ENCODE measurements at places on chromosomes 4 and X.

- no peak for DNase-seq
Observed at GRCh38 chrX:66015152-66015831, 24.6 kb downstream of the VSIG4 start.

GRCh38 chrX:113522814-113523213 lies 682.2 kb upstream of the AMOT start:
- peak; percentile 1 for DNase-seq

GRCh38 chr4:113467581-113467980 lies 294.0 kb downstream of the CAMK2D start:
- DNase-seq = no peak

GRCh38 chr4:59571805-59572430 lies 1628.2 kb upstream of the ADGRL3 start:
- DNase-seq = no peak

GRCh38 chrX:20718592-20719380 lies 452.1 kb upstream of the RPS6KA3 start:
- no peak for DNase-seq

DNA sequence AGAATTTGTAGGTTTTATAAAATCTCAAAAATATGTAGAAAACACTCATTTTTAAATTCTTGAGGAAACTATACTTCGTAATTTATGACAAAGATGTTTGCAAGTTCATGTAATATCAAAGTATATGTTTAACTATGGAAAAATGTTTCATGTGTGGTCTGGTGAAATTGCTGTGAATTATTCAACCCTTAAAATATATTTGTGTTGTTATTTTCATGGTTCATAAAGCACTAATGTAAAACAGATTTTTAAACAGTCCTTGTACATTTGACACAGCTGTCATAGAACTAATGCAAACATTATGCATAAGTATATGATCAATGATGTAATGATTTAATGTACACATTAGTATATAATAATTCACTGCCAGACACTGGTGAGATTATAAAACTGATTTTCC lies 83.1 kb upstream of the ARSJ start:
- no peak for DNase-seq

DNA sequence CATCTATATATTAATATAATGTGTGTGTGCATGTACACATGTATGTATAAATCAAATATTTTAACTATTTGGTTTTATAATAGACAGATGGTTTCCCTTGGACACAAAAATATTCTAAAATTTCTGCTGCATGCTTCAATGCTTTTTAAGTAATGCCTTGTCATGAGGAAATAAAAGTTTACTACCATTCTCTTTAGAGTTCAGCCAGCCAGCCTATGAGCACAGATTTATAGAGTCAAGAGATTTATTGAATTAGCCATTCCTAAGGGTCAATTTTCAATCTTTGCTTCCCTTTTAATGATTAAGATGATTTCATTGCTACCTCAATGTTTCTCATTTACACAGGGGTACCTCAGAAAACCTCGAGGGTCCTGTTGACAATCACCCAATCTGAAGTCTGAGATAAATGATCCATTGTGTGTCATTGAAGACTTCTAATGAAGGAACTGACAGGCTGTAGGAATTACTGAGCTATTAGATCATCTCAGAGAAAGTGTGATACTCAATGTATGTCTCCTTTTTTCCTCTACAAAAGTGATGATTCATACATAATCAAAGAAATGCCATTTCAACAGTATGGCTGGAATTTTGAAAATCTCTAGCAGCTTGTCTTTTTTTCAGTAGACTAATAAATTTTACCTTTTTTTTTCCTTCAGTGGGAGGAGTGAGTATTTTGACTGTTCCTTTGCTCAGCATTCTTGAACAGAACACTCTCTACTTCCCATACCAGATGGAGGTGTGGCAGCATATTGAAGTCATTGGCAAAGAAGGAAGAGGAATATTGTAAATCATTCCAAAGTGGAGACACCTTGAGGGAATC lies 222.6 kb upstream of the PCDH18 start:
- DNase-seq = no peak

DNA sequence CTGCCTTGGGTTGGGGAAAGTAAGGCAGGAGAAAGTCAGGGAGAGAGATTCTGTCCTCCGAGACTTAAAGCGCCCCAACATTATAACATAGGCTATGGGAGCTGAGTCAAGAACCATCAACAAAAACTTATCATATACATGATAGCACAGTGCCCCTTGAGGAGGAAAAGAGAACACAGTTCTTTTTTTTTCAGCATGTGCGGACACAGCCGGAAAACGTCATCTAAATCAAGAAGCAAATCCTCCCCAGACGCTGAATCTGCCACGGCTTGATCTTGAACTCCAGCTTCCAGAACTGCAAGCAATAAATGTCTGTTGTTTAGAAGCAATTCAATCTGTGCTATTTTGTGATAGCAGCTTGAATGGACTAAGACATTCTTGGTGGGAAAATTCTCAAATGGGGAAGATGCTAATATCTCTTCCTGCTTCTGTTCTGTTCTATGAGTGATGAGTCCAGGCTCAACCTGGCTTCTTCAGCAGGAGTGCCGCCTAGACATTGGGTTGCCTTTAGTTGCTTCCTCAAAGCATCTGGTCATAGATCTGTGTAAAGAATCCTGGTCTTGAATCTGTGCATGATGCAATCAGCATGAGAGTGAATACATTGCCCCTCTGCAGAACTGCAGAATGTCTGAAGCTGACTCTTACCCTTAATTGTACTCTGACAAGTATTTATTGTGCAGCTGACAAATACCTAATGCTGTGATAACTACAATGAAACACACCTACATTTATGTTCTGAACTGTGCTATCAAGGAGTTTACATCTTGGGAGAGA lies 549.8 kb upstream of the PRKX start:
- no peak for DNase-seq

- no peak for DNase-seq
Observed at GRCh38 chrX:84415140-84415539, 87.1 kb downstream of the HDX start.

GRCh38 chrX:7074148-7074907 lies 73.2 kb upstream of the STS start:
- DNase-seq = no peak

- DNase-seq = no peak
Observed at GRCh38 chr4:119286377-119287002, 35.4 kb downstream of the FABP2 start.

GRCh38 chr4:112604589-112604988 lies 32.1 kb downstream of the ZGRF1 start:
- no peak for DNase-seq

DNA sequence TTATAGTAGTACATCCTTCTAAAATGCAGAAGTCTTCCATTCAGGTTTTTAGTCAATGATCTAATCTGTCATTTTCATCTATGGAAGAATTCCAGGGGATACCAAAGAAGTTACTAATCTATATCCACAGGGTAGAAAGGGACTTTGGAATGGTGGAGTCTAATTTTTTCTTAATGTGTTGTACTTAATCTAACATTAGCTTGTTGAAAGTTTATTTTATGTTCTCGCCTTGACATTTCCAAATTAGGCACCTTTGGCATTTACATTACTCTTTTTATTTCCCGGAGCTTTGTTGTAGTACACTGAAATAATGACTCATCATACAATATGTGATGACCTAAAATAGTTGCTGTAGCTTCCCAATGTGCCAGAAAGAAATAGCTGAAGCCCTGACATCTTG lies 91.5 kb downstream of the HTR2C start:
- DNase-seq = no peak

DNA sequence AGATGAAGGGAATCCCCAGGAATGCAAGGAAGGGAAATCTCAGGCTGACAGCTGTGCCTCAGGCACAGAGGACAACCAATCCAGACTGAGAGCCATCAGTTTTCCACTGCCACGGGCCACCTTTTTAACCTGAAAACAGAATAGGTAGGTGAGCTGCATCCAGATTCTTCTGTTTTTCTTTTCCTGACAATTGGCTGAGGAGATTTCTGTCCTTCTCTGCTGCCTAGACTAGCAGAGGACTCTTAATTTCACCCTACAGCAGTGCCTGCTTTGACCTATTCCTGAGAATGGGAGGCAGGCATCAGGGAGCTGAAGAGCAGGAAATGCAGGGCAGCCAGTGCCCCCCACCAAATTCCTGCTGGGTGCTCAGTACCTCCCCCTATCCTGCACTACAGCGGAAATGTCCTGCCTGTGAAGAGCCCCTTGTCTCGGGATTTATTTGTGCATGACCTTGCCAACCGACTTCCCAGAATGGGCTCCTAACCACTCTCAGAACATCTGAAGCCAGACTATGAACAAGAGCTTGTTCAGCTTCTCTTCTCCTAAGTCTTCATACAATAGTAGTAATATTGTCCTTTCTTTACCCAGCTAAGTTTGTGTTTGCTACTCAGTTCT lies 65.1 kb downstream of the CASK start:
- DNase-seq = no peak

DNA sequence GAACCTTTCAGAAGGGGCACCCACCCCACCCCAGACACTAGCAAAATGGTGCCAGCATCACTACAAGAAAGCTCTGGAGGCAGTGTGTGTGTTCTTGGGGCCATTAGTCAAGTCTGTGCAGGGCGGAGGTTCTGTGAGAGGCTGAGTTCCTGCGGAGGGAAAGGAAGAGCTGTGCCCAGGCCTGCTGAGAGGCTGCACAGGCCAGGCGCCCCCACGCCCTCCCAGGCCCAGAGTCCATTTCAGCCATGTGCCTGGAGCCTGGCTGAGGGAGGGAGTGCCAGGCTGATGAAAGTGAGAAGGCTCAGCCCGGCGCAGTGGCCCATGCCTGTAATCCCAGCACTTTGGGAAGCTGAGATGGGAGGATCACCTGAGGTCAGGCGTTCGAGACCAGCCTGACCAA lies 90.0 kb downstream of the DCTD start:
- DNase-seq = no peak

DNA sequence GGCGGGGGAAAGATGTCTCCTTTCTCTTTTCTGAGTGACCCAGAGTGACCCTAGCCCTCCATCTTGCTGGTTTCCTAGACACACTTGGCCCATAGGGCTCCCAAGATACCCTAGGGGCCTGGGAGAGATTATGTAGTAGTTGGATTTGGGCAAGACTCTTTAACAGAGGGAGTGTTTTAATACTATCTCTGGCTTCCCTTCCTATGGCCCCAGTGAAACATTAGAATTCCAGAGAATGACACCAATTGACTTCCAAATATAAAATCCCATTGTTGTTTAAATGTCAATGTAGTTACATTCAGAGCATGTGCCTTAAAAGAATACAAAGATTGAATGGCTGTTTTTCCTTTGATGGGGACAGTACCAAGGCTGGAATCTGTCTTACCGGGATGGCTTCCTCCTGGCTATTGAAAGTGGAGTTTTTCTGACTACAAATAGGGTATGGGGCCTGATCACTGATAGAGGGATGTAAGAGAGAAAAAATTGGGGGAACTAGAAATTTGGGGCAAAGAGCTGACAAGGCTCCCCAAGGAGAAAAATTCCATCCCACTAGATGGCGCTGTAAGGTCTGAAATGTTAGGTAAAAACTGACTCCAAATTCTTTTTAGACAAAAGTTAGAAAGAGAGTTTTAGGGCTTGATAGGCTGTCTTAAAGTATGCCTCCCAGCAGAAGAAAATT lies 10.7 kb downstream of the TENT5D start:
- DNase-seq = no peak

DNA sequence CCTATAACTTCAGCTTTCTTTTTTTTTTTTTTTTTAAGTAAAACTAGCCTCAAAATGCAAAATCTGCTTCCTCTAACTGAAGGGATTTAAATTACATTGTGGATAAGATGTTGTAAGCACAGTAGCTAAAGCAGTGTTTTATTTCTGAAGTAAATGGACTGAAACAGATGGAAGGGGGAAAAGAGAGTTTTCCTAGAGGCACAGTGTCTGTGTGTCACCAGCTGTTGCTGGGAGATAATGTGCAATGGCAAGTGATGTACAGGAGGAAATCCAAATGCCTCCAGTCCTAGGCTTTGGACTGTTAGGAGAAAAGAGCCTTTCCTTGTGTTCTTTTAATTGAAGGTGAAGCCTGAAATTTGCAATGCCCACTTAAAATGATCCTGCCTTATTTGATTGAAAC lies 672.1 kb downstream of the GRXCR1 start:
- DNase-seq = no peak

DNA sequence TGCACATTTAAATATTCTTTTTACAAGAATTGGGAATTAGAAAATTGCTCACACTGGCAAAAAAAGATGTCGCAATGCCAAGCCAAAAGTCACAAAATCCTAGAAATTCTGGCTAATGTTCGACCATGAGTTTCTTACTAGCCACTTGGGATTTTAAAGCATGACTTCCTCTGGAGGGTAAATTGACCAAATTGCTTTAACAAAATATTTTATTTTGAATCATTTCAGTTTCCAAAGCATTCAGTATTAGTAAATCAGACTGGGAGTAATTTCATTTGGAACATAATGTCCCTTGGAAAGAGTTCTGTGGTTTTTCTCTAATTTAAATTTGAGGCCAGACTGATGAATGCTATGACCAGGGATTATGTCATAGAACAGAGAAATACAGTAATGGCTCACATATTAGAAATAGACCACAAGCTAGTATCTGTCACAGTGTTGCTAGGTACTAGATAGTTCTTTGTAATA lies 7.6 kb upstream of the CXCL5 start:
- DNase-seq = no peak

DNA sequence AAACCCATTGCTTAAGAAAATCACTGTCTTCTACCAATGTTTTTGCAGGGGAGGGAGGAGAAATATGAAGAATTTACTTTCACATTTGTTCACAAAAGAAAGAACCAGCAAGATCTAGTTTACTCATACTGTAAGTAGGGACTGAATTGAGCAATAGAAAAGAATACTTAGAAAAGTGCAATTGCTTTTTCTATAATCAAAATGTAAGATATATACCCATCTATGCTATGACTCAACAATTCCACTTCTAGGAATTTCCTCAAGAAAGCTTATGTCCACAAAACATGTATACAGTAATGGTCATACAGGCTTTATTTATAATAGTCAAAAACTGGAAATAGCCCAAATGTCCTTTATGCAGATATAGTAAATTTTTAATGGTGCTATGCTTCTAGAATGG lies 196.4 kb downstream of the LRBA start:
- DNase-seq = no peak

DNA sequence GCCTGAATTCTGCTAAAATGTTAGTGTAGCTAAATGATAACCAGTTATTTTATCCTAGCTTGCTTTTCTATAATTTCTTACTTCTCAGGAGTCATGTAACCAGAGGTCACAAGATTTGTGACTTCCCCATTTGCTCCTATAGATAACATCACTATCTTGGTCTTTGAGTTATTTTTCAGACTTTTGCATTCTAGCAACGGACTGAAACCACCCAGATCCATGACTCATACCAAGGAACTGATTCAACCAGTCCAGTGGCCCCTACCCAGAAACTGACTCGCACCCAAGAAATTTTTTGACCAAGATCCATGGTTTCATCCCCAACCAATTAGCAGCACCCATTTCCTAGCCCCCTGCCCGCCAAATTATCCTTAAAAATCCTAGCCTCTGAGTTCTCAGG lies 50.0 kb downstream of the IQCM start:
- DNase-seq = no peak

- no peak for DNase-seq
Observed at GRCh38 chr4:173051716-173052115, 116.9 kb upstream of the GALNT7 start.

- no peak for DNase-seq
Observed at GRCh38 chr4:5874811-5875449, 18.0 kb downstream of the CRMP1 start.

- DNase-seq = no peak
Observed at GRCh38 chrX:103774070-103774642, 2.5 kb upstream of the PLP1 start.
